NCI-H2171 (cell line): ENCODE measurements at places on chromosomes 6 and 20.

DNA sequence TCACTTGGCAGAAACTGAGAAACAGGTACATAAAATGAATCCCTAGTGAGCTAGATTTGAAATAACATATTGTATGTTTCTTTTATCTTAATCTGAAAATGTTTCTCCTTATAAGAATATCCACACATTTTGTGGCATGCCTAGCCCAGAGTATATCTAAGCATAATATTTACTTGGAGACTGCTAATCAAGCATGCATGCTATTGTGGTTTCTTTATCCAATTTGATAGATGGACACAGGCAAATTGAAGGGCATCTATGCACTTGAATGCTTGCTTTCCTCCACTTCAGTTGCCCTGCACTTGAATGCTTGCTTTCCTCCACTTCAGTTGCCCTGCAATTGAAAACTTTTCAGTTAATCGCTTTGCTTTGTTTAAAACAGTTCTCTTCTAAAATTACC lies 729.8 kb downstream of the TBC1D32 start:
- no peak for DNase-seq

- no peak for DNase-seq
These were observed 391.9 kb downstream of the CD109 start for GRCh38 chr6:74087899-74088298.

DNA sequence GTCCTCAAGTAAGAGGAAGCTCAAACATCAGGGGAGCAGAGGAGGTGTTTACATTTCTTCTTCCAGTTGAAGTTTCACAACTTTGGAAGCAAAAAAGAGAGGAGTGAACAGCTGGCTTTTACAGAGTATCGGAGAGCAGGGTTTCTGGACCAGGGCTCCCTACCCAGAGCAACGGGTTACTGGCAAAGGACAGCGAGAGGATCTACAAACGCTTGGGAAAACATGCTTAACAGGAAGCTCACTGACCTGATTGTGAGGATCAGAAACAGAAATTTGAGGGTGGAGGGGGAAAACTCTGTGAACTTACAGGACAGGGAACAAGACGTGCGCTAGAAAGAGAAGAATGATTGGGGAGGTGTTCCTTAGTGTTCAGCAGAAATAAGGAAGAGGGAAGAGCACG lies 85.7 kb upstream of the TAB2 start:
- DNase-seq, result no peak

DNA sequence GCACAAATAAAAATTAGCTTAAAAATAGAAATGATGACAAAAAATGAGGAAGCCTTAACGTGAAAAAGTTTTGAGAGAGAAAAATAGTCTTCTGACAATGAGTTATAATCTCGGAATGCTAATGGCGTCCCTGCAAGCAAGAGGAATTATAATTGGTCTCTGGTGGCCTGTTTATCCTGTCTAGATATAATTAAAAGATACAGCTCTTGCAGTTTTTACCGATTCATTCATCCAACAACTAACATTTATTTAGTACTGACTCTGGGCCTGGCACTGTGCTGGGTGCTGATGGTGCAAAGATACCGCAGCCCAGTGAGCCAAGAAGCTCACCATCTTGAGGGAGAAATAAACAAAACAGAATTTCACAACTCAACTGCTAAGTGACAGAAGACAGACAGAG lies 31.6 kb upstream of the ANKRD60 start:
- no peak for DNase-seq

DNA sequence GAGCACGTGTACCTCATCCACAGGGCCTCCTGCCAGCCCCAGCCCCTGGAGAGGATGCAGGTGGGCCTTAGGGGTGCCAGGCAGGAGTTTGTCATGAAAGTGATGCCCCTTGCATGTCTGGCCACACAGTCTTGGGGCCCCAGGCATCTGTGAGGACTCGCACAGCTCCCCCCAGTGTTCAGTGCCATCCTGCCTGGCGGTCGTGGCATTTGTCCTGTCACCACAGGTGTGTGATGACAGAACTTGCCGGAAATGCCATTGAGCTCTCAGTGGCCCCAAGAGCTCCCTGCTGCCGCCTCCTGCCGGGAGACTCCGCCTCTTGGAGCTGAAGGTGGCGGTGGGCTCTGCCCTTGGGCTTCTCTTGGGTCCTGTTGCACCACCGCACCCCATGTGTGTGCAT lies 30.6 kb upstream of the ADRM1 start:
- DNase-seq, result no peak

DNA sequence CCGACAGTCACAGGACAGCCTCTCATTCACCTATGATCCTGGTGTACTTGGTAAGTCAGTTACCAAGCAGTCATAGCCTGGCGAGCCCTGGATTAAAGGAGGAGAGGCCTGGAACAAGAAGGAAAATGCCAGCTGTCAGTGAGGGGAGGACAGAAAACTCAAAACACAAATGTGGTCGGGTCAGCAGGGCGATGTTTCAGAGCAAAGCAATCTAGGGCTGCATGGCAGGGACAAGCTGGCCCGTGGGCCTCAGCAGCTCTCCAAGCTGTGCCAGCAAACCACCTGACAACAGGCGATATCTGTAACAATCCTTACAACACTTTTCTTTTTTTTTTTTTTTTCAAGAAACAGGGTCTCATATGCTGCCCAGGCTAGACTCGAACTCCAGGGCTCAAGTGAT lies 40.3 kb downstream of the MGME1 start:
- DNase-seq, result no peak

DNA sequence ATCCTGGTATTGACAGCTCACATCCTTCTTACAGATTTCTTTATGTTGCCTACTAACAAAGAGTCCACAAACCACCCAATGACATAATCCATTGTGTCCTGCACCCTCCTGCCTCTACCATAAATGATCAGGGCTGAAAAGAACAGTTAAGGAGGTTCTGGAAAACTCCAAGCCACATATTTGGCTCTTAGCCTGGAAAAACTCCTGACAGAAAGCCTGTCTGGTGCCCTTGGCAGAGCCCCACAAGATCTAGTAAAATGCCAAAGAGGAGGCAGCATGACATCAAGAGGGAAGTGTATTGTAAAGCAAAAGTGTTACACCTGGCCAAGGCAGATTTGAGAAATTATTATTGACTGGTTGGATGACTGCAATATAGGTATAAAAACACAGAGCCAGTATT lies 126.4 kb upstream of the VGLL2 start:
- no peak for DNase-seq

DNA sequence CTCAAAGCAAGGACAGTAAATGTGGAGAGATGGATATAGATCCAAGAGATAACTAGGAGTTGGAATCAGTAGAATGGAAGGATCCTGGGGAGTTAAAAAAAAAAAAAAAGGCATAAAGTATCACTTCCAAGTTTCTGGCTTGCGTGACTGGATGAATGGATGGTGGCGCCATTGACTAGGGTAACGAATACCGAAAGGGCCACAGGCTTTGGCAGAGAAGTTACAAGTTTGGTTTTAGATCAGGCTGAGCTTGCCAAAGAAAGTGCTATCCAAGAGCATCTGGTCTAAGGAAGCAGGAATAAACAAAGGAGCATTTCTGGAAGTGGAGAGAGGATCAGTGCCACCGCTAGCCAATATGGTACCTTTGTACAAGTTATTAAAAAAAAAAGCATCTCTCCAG lies 17.5 kb downstream of the L3MBTL1 start:
- no peak for DNase-seq

- DNase-seq, result no peak
These were observed 96.7 kb upstream of the FAM184A start for GRCh38 chr6:119174879-119175817.

GRCh38 chr6:166603043-166603690 lies 16.7 kb upstream of the RAMACL start:
- DNase-seq, result no peak

DNA sequence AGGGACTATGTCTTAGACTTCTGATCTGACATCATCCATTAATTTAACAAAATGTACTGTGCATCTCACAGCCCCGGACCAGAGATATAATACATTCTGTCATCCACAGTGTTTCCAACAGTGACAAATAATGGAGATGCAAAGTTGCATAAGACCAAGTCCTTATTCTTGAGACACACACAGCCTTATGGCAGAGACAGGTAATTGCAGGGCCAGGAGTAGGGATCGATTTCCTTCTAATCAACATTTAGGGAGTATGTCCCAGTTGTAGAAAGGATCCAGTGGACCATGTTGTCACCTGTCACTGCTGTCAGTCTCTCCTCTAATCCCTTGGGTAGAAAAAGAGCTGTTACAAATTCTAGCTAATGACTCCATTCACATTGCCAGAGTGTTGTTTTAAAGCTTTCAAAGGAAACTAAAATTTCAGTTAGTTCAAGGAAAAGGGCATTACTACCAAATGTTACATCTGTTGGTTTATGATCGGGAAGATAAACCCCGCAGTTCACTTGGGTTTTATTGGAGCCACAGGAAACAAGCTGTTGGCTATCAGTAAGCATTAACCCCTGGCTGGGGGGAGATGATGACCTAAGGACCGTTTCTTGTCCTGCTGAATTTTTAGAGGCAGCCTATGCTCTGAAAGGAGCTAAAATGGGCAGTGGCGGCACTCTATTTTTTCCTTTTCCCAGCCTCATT lies 111.4 kb upstream of the ATXN1 start:
- DNase-seq, result no peak

DNA sequence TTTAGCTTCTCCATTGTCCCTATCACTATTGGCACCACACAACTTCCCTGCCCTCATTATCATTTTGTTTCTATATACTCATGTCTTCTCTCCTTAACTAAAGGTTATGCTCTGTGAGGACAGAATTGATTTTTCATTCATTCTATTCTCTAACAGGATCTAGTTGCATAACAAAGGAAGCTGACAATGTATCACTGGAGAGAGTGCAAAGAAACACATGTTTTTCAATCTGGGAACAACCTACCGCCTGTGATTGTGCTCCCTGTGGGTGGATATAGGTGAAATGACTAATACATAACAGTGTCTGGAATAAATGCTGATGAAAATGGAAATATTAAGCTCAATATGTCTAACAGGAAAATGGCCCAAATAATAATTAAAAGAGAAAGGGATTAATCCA lies 56.6 kb downstream of the COL12A1 start:
- DNase-seq, result no peak

DNA sequence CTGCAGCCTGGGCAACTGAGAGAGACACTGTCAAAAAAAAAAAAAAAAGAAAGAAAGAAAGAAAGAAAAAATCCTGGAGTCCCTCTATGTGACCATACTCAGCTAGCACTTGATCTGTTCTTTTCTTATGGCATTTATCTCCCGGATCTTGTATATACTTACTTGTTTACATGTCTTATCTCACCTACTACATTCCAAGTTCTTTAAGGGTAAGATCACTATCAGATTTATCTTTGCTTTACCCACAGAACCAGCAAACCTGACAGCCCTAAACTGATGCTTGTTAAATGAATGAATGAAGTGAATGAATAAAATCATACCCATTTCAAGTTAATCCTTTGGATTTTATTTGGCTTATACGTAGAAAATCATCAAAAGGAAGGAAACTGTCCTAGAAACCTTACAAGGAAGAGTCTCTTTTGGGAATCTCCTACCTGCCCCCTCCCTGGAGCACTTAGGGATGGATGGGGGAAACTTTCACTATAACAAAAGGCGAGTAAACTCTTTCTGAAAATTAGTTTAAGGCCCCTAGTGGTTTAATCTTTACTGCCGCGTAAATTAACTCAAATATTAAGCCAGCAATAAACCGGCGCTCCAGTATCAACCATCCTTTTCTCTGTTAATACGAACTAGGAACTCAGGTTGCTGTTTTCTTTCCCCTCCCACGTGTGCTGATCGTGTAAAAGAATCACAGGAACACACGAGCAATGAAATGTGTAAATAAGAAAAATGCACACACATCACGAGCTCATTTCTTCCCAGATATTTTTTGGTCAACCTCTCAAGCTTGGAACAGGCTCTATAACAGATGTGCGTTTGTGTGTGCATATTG lies 1.3 kb upstream of the UTRN start:
- no peak for DNase-seq

- DNase-seq, result no peak
These were observed 367.2 kb downstream of the ARHGAP18 start for GRCh38 chr6:129342796-129343195.

DNA sequence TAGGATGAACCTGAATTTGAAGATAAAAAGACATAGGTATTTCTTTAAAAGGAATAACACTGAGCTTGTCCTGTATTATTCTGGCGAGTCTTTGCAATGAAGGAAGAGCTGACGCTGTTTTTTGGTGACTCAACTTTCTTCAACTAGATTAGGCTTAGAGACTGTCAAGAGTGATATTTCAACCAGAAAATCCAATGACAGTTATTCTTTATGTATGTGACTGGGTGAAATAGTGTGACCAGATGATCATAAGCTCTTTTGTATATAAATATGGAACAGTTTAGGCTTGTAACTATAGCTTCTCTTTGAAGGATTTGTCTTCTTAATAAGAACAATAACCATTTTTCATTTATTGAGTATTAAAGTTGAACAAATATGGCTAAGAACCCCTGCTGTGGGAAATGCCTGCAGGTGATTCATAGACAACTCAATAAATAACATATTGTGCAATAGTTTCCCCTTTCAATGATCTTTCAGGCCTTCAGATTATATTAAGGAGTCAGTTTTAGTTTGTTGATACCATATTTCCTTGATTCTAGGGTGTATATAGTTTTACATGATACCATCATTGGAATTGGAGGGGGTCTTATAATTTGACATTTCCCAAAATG lies 265.6 kb upstream of the JAG1 start:
- no peak for DNase-seq

GRCh38 chr20:5688431-5688972 lies 61.7 kb upstream of the SHLD1 start:
- no peak for DNase-seq

DNA sequence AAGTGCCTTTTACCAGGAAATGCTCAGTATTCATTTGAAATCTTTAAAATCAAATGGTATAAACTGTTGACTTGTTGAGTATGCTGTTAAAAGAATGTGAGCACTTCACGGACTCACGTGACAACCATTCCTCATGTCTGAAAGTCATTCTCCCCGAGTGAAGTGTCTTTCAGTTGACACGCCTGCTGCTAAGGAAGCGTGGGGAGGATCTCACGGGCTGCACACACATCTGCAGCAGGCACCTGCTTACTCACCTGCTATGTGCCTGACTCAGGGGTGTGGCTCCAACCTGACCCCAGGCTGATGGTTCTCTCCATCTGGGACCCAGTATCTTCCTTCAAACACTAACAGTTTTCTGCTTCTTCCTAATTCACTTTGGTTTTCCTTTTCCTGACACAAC lies 32.7 kb downstream of the WDR27 start:
- DNase-seq, result no peak

GRCh38 chr6:157260735-157261410 lies 62.4 kb downstream of the TMEM242 start:
- DNase-seq, result no peak

GRCh38 chr20:62959998-62960436 lies 7.5 kb downstream of the SLC17A9 start:
- no peak for DNase-seq

DNA sequence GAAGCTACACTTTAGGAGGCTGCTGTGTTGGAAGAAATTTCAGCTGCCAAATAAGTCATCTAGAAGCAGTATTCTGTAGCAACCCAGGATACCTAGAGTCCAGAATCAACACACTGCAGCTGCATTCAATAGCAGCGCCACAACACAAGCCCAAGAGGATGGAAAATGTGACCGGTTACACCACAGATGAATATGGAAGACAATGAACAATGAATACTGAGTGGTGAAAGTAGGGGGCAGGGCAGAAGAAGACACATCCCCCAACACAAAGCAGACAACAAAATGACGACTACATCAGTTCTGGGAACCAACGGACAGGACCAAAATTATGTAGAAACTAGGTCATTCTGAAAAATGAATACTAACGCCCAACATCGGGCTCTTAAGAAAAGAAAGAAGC lies 38.2 kb downstream of the KIF6 start:
- no peak for DNase-seq

GRCh38 chr6:25743868-25744267 lies 10.7 kb upstream of the SLC17A4 start:
- DNase-seq, result no peak

- no peak for DNase-seq
These were observed 125.1 kb downstream of the TCP11 start for GRCh38 chr6:35015996-35016395.

- no peak for DNase-seq
These were observed 11.8 kb downstream of the RFX6 start for GRCh38 chr6:116888732-116889360.
